ENCODE measurements at places on chromosomes 3 and 15.
A peak's percentile ranks its signal among the peaks of the same experiment; 100 is the strongest.

GRCh38 chr3:61863579-61863978 is 302.2 kb downstream of the PTPRG start:
- DNase-seq: no peak

DNA sequence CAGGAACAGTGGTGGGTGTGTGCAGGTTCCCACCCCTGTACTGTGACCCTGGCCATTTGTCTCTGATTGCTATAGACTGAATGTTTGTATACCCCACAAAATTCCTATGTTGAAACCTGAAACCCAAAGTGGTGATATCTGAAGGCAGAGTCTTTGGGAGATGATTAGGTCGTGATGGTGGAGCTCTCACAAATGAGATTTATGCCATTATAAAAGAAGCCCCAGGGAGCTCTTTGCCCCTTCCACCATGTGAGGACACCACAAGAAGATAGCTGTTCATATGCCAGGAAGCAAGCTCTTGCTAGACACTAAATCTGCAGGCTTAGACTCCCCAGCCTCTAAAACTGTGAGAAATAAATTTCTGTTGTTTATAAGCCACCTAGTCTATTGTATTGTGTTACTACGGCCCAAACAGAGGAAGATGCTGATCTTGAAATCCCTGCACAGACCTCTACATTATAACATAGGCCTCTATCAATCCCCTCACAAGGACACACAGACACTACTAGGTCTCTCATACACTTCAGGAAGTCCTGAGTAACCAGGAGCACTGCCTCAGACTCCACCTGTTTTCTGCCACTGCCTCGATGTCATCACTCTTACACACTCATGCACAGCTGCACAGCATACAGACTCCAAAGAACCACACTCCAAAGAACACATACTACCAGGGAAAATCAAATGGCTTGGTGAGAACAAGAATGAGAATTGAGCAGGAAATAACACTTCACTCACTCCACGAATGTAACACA is 14.7 kb downstream of the IGSF11 start:
- no peak for DNase-seq

DNA sequence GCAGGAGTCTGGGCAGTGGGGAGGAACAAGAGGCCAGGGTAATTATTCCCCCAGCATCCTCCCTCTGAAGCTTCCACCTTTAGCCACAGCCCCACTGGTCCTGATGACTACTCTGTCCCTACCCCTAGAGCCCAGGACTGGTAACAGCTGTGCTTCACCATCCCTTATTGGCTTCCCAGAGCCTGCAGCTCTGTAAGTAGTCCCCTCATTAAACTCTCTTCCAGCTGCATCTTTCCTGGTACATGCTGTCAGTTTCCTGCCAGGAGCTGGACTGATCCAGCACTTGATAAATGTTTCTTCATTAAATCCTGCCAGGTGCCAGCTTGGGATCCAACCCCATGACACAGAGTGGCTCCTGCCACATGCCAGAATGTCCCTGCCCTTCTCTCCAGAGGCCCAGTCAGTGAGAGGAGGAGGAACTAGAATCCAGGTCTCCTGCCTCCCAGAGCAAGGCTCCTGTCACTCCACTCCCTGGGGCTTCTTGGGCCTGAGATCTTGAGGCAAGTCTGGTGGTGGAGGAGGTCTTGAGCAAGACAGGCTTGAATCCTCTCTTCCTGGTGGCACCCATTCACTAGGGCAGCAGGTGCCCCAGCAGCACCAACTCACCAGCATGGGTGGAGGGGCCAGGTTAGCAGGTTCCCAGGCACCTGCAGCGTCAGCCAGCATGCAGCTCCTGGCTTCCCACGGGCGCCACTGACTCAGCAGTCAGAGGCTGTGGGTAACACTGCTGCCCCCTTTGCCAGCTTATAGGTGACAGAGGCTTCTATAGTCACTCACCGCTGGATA is 27.6 kb downstream of the FBXW12 start:
- DNase-seq: no peak

GRCh38 chr3:52065264-52065756 is 8.9 kb upstream of the DUSP7 start:
- no peak for DNase-seq

DNA sequence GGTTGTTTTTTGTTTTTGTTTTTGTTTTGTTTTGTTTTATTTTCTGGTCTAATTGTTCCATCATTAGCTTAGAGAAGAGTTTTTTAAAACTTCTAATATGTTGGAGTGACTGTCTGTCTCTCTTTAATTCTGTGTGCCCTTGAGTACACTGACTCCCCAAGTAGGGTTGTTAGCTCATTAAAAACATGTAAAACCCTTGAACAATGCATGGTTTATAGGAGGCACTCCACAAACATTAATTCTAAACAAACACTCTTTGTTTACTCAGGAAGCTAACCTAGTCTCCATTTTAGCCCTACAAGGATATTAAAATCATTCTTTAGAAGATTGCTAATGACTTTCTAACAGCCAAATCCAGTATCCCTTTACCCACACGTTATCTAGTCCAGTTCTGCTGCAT is 100.5 kb downstream of the CGGBP1 start:
- no peak for DNase-seq

- no peak for DNase-seq
These were observed 87.7 kb downstream of the ATP10A start for GRCh38 chr15:25775317-25775912.

- no peak for DNase-seq
These were observed 92.1 kb downstream of the HHLA2 start for GRCh38 chr3:108388136-108389132.

GRCh38 chr3:85258819-85259218 is 300.0 kb downstream of the CADM2 start:
- DNase-seq: no peak

- no peak for DNase-seq
These were observed 23.1 kb downstream of the CCDC33 start for GRCh38 chr15:74259292-74259648.

- no peak for DNase-seq
These were observed 17.7 kb upstream of the CADPS start for GRCh38 chr3:62892951-62893350.

GRCh38 chr15:51771773-51772172 is 20.4 kb downstream of the TMOD2 start:
- DNase-seq: no peak

DNA sequence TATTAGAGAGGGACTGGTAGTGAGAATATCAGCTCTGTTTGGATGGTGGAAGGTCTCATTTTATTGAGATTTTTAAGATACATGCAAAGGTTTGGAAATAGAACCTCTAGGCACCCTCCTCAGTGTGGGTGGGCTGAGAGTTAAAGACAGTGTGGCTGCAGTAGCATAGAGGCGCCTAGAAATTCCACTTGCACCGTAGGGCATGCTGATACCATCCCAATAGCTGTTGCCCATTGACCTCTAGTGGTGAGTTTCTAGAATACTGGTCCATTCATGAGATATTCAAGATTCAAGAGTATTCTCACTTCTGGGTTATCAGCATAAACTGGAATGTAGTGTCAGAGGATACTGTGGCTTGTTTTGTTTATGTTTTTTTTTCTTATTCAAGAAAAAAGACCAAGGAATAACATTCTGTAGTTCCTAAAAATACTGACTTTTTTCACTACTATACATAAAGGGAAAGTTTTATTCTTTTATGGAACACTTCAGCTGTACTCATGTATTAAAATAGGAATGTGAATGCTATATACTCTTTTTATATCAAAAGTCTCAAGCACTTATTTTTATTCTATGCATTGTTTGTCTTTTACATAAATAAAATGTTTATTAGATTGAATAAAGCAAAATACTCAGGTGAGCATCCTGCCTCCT is 87.2 kb downstream of the TGFBR2 start:
- DNase-seq: peak; percentile 4

GRCh38 chr3:115814006-115814405 is 190.7 kb downstream of the GAP43 start:
- DNase-seq: no peak

DNA sequence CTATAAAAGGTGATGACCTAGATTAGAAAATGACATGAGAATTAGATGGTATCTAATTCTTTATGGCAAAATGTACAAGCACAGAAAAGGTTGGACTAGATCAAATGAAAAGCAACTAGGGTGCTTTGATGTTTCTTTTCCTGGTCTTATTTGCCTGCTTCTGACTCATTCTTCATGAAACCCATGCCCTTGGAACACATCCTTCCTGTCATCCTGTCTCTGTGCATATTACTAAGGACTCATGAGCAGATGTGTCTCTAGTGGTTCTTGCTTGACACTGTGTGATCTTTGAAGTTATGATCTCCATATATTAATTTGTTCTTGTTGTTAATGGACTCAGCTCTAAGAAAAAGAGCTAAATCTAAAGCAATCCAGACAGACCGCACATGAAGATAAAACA is 314.0 kb downstream of the ERC2 start:
- no peak for DNase-seq

GRCh38 chr15:82554351-82554750 is 14.1 kb upstream of the RPS17 start:
- no peak for DNase-seq

DNA sequence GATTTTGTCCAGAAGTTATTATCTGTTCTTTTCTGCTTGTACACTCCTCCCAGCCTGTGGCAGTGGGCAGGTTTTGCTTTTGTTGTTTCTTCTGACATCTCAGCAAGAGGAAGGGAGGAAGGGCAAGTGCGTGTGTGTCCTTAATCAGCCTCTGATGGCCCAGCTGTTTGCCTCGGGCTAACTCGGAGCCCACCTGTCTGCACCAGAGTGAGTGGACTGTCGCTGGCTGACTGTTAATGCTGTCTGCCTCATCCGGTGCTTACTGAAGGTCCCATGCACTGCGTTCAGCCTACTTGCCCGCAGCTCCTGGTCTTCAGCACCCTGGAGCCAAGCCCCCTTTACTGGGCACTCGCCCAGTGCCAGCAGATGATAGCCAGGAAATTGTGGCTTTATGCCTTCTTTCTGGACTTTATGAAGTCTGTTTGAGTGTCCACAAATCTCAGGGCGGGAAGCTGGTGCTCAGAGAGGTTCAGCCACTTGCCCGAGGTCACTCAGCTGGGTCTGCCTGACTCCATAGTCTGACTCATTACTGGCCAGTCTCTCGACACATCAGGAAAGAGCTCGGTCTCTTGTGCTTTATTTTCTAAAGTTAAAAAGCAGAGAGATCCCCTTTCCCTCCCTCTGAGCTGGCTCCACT is 89.5 kb downstream of the CHRNA7 start:
- no peak for DNase-seq

GRCh38 chr3:23183731-23184130 is 19.4 kb upstream of the UBE2E2 start:
- DNase-seq: no peak

- DNase-seq: no peak
These were observed 45.7 kb upstream of the MGLL start for GRCh38 chr3:127867986-127868385.

DNA sequence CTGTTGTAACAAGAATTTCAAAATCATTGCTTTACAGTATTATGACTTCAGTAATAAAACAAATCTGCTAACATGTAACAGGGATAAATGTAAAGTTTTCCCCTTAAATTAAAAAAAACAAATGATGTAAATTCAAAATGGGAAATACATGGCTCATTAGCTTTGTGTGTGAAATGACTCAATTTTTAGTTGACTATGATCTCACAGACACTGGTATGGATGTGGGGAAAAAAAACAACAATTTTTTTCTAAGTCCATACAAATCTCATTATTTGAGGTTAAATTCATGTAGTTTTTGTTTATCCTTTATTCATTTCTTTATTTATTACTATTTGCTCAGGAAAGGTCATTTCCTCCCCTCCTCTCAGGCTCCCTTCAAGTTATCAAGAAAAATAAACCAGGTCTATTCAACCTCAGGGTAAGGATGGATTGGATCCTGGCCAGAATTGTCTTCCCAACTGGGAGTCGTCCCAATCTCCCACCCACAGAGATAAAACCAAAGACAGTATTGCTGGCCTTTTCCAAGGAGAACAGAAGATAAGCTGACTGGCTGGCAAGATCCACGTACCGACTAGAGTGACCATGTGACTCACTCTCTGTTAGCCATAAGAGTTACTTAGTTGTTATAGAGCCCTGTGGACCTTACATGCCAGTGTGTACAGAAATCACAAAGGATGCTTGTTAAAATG is 373.3 kb downstream of the GAP43 start:
- DNase-seq: no peak

- DNase-seq: no peak
These were observed 44.2 kb downstream of the ZMAT3 start for GRCh38 chr3:179027326-179027900.

DNA sequence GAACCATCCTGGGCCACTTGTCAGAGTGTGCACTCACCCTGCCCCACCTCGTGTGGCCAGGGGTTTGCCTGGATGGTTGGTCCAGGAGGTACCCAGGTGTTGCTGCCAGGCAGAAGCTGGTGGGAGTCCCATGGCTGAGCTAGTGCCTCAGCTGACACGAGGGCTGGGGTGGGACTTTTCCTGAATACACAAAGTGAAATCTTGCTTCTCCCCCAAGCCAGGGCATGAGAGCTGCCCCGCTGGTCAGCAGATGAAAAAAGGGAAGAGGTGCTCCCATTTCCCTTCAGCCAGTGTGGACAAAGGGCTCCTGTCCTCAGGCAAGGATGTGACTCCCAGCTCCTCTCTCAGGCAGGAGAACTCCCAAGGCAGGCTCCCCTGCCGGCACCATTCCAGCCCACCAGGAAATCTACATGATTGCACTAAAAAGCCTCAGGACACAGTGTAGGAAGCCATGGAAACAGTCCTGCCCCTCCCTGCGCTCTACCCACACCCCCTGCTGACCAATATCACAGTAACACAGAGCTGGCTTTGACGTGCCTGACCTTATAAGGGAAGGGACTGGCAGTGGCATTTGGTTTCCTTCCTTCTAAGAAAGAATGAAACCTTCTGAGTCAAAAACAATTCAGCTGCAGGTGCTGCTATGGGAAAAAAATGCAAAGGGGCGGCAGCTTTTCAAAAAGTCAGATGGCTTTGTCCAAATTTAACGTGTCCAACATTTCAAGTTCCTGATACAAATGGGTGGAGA is 33.9 kb downstream of the MYO5C start:
- DNase-seq: peak; percentile 33

- no peak for DNase-seq
These were observed 31.3 kb upstream of the FOXP1 start for GRCh38 chr3:71614869-71615268.

GRCh38 chr3:136750209-136750896 is 1.8 kb downstream of the STAG1 start:
- no peak for DNase-seq

GRCh38 chr15:40244961-40245523 is 6.2 kb downstream of the PAK6 start:
- DNase-seq: no peak

DNA sequence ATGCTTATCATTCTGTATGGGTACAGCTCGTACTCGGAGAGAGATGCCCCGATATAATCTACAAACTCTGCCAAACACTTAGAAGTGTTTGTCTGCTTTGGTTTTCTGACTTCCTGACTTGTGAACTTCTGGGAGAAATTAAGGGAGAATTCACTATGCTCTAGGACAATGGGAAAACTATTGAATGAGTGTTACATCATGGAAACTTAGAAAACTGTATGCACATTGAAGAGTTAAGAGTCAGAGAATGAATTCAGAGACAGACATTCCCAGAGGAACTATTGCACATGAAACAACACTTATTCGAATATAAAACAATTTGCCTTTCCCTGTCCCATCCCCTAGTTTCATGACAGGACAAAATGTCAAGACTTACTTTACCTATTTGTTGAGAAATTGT is 57.8 kb downstream of the DTWD1 start:
- no peak for DNase-seq

- no peak for DNase-seq
These were observed 44.5 kb upstream of the CCNL1 start for GRCh38 chr3:157204431-157204830.

- DNase-seq: no peak
These were observed 32.1 kb downstream of the ABHD17C start for GRCh38 chr15:80727196-80727595.
